ENCODE measurements at places on chromosomes 11 and 22.

- peak; percentile 93 for DNase-seq
Measured at GRCh38 chr11:43880640-43881159, at the start of gene ALKBH3. ALKBH3 (plus strand) TSS chr11:43880831; CDS start chr11:43882653, 1,822 bp downstream.

DNA sequence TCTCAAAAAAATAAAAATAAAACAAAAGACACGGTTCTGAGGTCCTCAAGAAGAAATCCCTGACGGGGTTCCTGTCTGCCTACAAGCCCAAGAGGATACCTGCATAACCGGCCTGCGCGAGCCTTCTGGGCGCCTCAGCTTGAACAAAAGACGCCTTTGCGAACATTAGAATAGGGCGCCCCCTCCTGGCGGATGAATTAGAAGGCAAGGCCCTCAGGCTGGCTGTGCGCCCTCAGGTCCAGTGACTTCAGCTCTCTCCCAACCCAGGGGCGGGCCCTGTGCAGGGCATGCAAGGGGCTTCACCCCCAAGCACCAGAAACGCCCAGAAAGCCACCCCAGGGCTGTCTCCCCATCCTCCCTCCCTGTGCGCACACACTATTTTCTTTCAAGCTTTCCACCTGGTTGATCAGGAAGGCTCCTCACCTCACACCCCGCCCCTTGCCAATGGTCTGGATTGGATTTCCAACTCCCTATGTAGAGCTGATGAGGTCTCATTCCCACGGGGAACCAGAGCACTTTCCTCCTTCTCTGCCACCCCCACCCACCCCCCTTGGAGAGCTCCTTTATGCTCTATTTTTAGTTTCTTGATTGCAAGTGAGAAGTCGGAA lies 273.3 kb downstream of the BUD13 start:
- DNase-seq, result peak; percentile 91

DNA sequence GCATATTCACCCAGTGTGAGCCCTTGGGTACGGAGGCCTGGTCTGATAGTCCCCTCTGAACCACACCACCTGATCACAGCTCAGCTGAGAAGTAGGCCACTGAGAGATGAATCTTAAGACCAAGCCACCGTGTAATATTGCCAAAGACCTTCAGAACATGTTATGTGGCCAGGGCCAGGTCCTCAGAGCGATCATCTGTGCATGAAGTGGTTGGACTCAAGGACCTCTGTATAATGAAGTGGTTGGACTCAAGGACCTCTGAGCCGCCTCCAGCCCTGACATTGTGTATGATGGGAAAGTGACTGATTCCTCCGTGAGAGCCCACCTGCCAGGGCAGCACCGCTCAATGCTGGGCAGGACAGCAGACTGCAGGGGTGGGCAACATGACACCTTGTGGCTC lies 70.2 kb downstream of the TP53I11 start:
- DNase-seq, result no peak

DNA sequence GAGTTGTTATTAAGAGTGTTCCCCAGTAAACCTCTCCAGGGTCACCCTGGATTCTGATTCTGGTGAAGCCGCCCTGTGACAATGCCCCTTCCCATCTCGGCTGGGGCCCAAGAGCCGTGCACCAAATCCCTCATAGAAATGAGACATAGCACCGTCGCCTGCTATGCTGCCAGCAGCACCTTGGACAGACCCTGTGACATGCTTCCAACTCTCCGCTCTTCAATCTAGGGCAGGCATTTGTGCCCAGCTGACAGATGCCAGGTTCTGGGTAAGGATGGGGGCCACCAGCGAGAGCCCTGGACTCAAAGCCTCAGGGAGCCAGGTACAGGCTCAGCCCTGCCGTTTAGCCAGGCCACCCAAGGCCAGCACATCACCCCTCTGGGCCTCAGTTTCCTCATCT lies 55.8 kb upstream of the TCF20 start:
- no peak for DNase-seq

- DNase-seq, result no peak
Measured at GRCh38 chr11:83158357-83158786, 1.4 kb downstream of the PCF11 start.

GRCh38 chr11:45400591-45400990 lies 114.5 kb upstream of the SYT13 start:
- DNase-seq, result no peak

Measured in NCI-H146 (cell line).